NCI-H345 (cell line): ENCODE measurements at places on chromosomes 3 and 15.

DNA sequence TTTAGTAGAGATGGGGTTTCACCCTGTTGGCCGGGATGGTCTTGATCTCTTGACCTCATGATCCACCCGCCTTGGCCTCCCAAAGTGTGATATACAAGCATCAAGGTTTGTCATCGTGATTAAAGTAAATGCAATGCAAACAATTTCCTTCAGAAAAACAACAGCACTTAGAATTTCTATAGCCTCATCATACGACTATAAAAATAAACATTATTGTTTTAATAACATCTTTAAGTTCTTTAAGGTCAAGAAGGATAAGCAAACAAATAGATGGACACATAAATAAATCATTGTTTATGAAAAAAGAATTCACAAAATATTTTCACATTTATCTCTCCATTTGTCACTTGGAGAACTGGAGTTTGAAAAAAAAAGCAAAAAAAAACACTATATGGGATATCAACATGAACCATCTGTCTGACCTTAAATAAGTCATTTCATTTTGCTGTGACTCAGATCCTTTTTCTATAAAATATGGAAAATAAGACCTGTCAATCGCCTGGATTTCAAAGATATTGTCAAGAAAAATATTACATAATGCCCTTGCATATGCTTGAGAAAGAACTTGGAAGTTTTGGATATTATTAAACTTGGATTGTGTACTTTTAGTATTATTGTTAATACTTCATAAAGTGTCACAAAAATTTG lies 642.0 kb upstream of the KCNMB2 start:
- DNase-seq: no peak

- no peak for DNase-seq
Measured at GRCh38 chr3:10703875-10704274, 112.2 kb upstream of the SLC6A11 start.

DNA sequence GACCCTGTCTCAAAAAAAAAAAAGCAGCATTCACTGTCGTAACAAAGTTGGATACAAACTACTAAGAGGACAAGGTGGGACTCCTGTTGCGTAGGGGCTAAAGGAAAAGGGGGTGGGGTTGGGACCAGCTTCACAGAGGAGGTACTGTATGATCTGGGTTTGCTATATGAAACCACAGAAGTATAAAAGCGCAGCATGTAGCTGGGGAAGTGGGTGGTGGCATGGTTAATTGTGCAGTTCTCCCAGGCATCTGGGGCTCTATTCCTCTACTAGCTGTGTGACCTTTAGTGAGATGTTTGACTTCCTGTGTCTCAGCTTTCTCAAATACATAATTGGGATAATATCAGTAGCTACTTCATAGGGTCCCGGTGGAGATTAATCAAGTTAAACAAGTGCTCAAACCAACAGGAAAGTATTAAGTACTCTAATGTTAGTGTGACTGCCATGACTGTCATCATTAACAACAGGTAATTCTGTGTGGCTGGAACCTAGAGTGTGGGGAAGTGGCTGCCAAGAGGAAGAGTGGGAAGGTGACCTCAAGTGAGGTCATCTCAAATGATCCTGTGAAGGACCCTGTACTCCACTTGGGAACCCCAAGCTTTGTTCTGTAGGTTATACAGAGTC lies 11.5 kb downstream of the PARP16 start:
- DNase-seq: no peak

DNA sequence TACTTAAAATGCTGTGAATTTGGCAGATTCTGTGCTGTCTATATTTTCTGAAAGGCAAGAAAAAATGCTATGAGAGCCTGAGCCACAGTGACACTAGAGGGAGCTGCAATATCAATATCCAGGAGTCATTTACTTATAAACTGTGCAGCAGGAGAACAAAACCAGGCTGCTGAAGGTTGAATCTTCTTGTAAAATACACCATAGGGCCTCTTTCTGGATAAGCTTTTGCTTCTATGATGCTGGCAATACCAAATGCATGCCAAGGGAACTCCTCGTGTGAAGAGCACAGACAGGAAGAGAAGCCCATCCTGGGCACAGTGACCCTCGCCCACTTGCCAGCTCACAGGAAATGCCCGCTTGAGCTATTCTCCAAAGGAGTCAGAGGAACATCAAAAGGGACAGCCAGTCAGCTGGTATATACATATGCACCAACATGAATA lies 48.0 kb upstream of the TSPAN3 start:
- peak; percentile 35 for DNase-seq

DNA sequence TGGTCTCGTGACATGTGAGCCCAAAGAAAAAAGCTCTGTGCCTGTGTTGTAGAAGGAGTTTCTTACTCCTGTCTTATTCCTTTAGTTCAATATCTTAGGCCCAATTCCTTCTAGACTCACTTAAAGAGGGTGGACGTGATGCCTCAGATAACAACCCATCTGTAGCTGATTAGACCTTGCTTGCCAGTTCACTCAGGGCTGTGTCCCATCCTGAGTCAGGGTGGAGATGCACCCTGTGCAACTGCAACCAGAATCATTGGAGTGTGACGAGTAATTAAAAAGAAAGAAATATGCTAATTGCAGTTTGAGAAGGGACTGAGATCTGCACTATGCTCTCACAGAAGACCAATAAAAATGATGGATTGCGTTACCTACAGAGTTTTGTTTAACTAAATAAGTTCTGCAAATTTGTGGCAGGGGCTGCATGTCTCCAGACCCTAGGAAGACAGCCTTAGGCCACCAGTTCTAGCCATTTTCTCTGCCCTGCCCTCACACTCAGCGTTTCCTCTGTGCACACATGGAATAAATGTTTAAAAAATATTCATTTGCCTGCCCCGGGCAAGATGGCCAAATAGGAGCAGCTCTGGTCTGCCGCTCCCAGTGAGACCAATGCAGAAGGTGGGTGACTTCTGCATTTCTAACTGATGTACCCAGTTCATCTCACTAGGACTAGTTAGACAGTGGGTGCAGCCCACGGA lies 83.0 kb downstream of the MOBP start:
- DNase-seq: no peak

DNA sequence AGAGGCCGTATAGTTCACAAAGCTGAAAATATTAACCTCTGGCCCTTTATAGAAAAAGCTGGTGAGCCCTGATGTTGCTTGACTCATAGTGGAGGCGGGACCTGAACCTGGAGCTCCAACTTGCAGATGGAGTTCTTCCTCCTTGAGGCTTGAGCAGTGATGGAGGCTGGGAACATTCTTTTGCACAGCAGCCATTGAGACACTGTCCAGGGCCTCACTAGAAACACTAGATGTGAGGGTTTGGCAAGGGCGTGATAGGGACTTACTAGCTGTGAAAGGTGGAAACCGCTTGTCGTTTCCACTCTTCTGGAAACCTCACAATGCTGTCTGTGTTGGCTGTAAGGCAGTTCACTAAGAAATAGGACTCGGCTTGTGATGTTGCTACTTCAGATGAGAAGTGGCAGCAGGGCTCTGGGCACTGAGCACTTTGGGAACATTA lies 12.5 kb downstream of the SMAD6 start:
- no peak for DNase-seq

DNA sequence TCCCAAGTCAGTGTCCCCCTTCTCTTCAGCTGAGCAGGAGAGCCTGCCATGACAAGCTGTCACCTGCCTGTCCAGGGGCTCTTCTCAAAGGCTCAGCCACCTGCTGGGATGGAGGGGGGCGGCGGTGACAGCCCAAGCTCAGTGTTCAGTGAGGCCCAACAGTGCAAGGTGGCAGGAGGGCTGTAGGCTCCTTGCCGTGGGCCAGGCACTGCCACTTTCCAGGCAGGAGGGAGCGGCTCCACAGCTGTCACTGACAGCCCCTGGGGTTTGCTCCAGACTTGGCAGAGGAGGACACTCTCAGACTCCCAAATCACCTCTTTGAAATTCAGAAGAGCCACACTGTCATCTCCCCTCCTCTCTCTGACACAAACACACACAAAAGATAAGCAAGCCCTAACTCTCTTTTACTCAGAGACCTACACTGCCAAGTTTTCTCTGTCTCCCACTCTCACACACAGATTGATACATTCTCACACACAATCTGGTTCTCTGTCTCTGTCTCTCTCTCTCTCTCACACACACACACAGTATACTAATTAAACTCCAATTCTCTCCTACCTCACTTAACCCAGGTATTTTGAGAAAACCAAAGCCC lies 443.3 kb downstream of the EPHB1 start:
- DNase-seq: peak; percentile 61

GRCh38 chr3:44326515-44326914 lies 12.1 kb upstream of the TCAIM start:
- DNase-seq: no peak
